ENCODE measurements at places on chromosomes 1 and 21. TPM values are rescaled to one million over a fixed set of nuclear protein-coding genes. Genes with fewer than 3 reads are reported as not detected.

The OR6K3 gene
- not detected for total RNA-seq

The LRRN2 gene
- total RNA-seq: not detected

The COQ8A gene
- 16.4 TPM for total RNA-seq

The NTNG1 gene
- not detected for total RNA-seq

DNA sequence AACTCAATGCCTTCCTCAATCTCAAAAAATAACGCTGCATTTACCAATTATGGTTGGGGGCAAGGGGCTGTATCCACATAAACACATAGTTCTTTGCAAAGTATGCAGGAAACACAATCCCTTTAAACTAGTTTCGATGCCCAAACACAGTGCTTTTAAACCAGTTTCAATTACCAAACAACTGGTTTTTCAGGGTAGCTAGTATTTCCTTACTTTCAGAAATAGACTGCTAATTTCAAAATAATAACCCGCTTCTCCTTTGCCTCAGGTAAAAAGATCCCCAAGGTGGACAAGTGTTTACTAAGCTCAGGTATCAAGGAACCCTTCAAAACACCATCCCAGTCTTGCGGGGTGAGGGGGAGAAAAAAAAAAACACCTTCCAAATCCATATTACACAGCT is 2.8 kb downstream of the SIPA1L2 start:
- H3K36me3 ChIP-seq: no peaks in the 10 kb centered on the region
- peaks cover 14% of the 10 kb centered on the region for H3K4me1 ChIP-seq
- H3K27me3 ChIP-seq: peaks cover 40% of the 10 kb centered on the region
- no peak overlapping the region for H3K27ac ChIP-seq

DNA sequence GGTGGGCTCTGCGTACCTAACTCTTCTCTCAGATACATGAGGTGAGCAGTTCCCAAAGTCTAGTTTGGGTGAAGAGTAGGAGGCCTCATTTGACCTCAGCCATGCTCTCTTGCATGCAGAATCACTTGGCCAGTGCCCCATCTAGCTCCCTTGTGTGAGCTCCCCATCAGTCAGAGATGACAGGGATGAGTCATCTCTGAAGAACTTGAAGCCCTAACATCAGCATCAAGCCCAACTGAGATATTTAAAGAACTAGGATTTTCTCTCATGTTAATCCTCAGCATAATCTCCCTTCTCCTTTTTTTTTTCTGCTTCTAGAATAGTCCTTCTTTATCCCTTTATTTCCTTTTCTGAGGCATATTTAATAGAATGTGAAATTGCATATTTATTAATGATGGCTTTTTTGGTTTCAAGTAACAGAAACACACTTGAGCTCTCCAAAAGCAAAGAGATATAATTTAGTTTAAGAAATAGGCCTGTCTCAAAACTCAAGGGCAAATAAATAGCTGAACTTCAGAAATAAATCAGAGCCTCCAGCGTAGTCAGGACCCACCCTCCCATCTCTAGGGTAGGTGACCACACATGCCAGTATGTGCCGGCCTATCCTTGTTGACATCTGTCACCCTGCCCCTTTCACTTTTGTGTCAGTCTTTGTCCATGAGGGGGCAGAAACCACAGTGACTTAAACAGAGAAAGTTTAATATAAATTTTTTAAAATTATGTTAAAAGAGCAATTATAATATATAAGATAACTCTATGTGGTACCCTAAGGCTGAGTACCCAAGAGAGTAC is 112.3 kb downstream of the TSEN15 start:
- DNase-seq: no peak
- H3K4me1 ChIP-seq: no peaks in the 10 kb centered on the region
- H3K27ac ChIP-seq: no peak overlapping the region
- no peak overlapping the region for H3K4me3 ChIP-seq
- no peaks in the 10 kb centered on the region for H3K36me3 ChIP-seq
- no peaks in the 10 kb centered on the region for H3K27me3 ChIP-seq

DNA sequence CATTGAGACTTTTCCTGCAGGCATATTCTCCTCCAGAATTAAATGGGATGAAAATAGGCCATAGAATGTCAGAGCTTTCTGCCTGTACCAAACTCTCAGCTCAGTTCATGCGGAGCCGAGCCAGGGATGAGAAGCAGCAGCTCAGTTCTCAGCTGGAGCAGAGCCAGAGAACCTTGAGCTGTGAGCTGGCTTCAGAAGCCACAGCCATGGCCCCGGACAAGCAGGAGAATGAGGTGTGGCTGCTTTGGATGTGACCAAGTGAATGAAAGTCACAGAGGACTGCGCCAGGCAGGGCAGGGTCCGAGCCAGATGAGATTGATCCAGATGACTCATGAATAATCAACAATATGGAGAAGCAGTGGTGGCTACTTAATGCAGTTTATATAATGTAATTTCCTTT is 633.8 kb downstream of the NCAM2 start:
- no peaks in the 10 kb centered on the region for H3K27me3 ChIP-seq
- no peak for DNase-seq
- H3K4me3 ChIP-seq: no peak overlapping the region
- no peaks in the 10 kb centered on the region for H3K36me3 ChIP-seq
- no peaks in the 10 kb centered on the region for H3K4me1 ChIP-seq

DNA sequence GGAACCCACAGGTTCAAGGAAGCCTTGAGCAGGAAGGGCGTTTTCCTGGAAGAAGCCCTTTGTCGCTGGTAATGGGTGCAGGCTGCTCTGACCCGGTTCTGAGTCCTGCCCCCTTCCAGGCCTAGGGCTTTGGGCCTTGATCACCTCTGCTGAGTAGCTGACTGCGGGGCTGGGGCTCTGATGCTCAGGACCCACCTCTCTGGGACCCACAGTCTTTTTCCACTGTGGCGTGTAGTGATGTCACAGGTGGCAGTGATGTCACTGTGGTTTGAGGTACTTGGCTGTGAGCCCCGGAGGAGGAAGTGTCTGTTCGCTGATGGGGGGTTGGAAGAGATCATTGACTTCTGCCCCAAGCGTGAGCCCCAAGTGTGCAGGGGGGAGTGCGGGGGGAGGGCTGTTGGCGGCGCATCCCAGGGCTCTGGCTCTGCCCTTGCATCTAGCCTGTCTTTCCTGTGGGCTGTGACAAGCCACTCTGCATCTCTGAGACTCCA is 6.9 kb downstream of the TNFRSF1B start:
- H3K4me3 ChIP-seq: peak overlapping the region; percentile 78
- peak; percentile 97 for DNase-seq
- peak overlapping the region; percentile 100 for H3K27ac ChIP-seq
- peaks cover 74% of the 10 kb centered on the region for H3K36me3 ChIP-seq

DNA sequence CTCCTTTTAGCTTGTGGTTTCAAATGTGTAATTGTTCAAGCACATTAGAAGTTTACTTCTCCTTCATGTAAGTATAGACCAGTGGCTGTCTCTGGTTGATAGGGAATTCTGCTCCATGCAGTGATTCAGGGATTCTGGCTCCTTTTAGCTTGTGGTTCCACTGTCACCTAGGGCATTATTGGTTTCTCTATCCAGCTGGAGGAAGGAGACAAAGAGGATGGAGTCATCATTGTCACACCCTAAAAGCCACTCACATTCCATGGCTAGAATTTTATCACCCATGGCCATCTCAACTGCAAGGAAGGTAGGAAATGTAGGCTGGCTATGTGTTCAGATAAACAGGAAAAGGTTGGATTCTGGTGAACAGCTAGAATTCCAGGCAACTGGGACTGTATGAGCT is 131.2 kb downstream of the URB2 start:
- no peaks in the 10 kb centered on the region for H3K36me3 ChIP-seq
- H3K4me3 ChIP-seq: no peak overlapping the region
- no peak overlapping the region for H3K27ac ChIP-seq
- no peaks in the 10 kb centered on the region for H3K27me3 ChIP-seq

DNA sequence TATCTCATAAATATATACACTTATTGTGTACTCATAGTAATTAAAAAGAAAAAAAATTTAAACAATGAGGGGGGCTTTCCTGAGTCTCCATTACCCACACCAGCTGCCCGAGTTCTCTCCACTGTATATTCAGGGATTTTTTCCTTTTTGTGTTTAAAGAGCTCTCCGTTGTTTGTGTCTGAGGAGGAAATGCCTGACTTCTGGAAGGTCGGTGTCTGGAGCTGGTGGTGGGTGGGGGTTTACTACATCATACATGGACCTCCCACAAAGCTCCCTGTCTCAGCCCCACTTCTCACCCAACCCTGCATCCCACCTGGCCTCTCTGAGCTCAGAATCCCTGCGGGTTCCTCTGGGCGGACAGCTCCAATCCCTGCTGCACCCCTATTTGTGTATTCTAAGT is 64.1 kb upstream of the ETV3 start:
- no peak for DNase-seq
- no peak overlapping the region for H3K27ac ChIP-seq
- no peaks in the 10 kb centered on the region for H3K4me1 ChIP-seq
- H3K4me3 ChIP-seq: no peak overlapping the region
- H3K36me3 ChIP-seq: no peaks in the 10 kb centered on the region

DNA sequence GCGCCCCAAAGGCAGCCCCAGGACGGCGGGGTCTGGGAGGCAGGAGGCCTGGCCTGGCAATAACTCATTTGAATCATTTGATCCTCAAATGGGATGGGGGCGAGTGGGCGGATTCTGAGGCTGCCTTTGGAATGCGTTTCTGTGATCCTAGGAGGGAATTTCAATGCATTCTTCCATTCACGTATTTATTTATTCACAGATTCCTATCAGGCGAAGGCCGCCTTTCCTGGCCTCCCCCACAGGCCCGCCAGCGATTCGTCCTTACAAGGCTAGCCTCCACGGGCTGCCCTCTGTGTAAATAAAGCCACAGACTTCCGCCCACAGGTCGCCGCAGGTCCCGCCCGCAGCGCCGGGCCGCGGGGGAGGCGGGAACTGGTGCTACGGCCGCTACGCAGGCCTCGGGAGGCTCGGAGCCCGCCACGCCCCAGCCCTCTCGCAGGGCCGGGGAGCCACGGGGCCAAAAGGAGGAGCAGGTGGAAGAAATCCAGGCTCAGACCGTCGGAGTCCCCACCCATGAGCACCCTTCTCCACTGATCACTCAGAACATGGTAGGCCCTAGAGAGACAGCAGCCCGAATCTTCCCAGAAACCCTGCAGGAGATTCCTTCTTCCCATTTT is 31.3 kb upstream of the JUN start:
- H3K4me1 ChIP-seq: peaks cover 49% of the 10 kb centered on the region
- peak; percentile 66 for DNase-seq
- peaks cover 5% of the 10 kb centered on the region for H3K36me3 ChIP-seq
- H3K27ac ChIP-seq: peak overlapping the region; percentile 92
- H3K4me3 ChIP-seq: peak overlapping the region; percentile 83
- peaks cover 3% of the 10 kb centered on the region for H3K27me3 ChIP-seq

DNA sequence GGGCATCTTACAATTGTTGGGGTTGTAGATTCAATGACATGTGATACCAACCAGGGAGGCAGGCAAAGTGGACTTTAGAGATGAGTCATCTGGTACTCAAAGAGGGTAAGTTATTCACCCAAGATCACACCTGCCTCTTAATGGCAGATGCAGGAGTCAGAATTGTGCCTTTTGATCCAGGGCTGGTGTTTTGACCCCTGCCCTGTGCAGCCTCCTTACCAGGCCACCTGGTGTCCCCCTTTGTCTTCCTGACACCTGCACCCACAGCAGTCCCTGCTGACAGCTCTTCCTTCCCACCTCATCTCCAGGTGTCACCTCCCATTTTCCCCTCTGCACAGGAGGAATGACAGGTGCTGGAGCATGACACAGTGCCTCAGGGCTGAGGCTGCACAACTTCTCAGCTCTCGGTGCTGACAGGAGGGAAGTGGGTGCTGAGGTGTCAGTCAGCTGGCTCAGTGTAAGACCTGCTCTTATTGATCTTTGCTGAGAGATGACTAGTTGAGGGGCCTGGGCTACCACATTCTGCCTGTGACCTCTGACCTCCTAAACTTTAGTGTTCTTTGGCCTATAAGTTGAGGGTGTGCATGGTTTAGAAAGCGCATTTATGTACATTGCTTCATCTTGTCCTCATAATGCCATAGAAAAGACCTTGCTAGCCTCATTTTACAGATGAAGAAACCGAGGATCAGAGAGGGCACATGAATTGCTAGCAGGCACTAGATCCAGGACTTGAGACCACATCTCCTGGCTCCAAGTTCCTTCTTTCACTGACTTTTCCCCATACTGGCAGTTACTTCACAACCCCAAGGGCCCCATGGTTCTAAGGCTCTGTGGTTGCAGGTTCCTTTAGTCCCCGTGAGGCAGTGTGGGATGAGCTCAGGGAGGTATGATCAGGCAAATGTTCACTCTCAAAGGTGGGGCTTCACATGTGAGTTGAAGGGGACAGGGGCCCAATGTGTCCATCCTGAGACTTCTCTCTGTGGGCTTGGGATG is 31.3 kb downstream of the CACNA1E start:
- H3K27me3 ChIP-seq: peaks cover 9% of the 10 kb centered on the region
- DNase-seq: no peak
- no peak overlapping the region for H3K4me3 ChIP-seq

- H3K36me3 ChIP-seq: no peaks in the 10 kb centered on the region
- H3K4me3 ChIP-seq: no peak overlapping the region
- no peak for DNase-seq
- H3K27ac ChIP-seq: peak overlapping the region; percentile 57
These were observed 1.4 kb downstream of the DAB1 start for GRCh38 chr1:57422271-57423134.

- peaks cover 2% of the 10 kb centered on the region for H3K4me1 ChIP-seq
- H3K4me3 ChIP-seq: no peak overlapping the region
- H3K36me3 ChIP-seq: no peaks in the 10 kb centered on the region
These were observed 179.3 kb downstream of the NR5A2 start for GRCh38 chr1:200206761-200207160.

DNA sequence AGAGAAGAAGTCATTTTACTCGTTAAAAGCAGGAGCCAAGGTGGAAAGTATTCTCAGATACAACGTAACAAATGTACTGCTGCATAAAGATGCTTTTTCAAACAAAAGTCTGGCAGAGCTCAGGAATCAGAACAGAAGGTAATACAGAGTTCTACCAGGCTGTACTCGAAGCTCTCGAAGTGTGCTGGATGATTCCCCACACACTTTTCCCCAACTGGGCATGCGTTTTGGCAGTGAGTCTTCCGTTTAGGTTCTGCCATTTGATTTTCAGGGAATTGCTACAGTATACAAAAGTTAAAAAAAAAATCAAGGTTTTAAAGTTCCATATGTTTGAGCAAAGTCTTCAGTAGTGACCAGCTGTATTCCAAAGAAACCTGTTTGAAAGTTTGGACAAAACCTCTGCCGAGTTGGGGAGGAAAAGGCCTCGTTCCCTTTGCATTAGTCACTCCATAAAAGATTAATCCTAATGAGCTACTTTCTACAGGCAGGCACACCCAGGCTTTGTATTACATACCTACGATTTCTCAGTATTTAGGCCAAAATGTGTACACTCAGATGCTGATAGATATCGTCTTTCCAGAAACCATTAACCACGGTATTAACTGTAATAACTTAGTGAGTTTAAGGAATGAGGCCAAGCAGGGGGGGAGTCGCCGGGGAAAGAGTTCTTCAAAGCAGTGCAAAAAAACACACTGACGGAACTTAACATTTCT is 477.1 kb downstream of the LMO4 start:
- no peak overlapping the region for H3K4me3 ChIP-seq
- no peak for DNase-seq
- H3K27ac ChIP-seq: no peak overlapping the region
- H3K4me1 ChIP-seq: no peaks in the 10 kb centered on the region

DNA sequence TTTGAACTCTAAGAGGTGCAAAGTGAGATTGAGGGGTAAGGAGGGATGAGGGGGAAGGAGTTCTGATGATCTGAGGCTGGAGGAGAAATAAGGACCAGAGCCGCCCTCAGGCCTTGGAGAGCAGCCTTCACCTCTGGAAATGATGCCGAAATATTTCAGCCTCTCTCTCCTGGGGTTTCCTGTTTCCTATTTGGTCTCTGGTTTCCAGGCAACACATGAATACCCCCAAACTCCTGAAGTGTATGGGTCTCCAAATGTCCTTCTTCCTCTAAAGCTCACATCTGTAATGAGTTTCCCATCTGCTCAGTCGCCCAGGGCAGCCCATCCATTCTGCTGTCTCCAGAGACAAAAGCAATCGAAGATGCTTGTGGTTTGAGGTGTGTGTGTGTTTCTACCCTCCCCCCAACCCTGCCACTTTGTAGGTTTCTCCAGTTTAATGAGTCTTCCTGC is 52.0 kb upstream of the FAM20B start:
- peak; percentile 30 for DNase-seq
- H3K27ac ChIP-seq: no peak overlapping the region
- H3K27me3 ChIP-seq: peaks cover 2% of the 10 kb centered on the region
- no peak overlapping the region for H3K4me3 ChIP-seq

All from activated CD8-positive, alpha-beta T cell treated with anti-CD3 and anti-CD28 coated beads, Interleukin-2, amount 10 ng/mL, durations not matched to agents 7 days and 5 days (primary cell).